ENCODE measurements at places on chromosomes 3 and 15. TPM values are rescaled to one million over a fixed set of nuclear protein-coding genes. Genes with fewer than 3 reads are reported as not detected.

The CLDN16 gene
- 0.37 TPM for total RNA-seq

The NR1I2 gene
- total RNA-seq = not detected

The STAB1 gene
- total RNA-seq = not detected

The A4GNT gene
- not detected for total RNA-seq

The CIP2A gene
- 15.2 TPM for total RNA-seq

The REC114 gene
- total RNA-seq = not detected

The PSMD2 gene
- total RNA-seq = 478 TPM

The FETUB gene
- 2.8 TPM for total RNA-seq

The SNTN gene
- total RNA-seq = not detected

The NR2F2 gene
- total RNA-seq = 9.0 TPM

The IL5RA gene
- not detected for total RNA-seq

The BLOC1S6 gene
- 26.3 TPM for total RNA-seq

The RYR3 gene
- not detected for total RNA-seq

The SYNPR gene
- total RNA-seq = not detected

The FBXW12 gene
- total RNA-seq = not detected

The DAZL gene
- total RNA-seq = not detected

The NR2E3 gene
- not detected for total RNA-seq

The STRIT1 gene
- total RNA-seq = not detected

The MYO5A gene
- total RNA-seq = 11.3 TPM

The TMEM40 gene
- 61.0 TPM for total RNA-seq

The SLC6A20 gene
- total RNA-seq = not detected

The ARNT2 gene
- 1.0 TPM for total RNA-seq
